ENCODE measurements at places on chromosomes 1 and 21.
A peak's percentile ranks its signal among the peaks of the same experiment; 100 is the strongest.

- DNase-seq: no peak
Measured at GRCh38 chr21:37829447-37829846, 86.8 kb downstream of the KCNJ6 start.

GRCh38 chr21:36141513-36141925, 6.6 kb downstream of the CBR3 start:
- peak; percentile 87 for DNase-seq

GRCh38 chr1:34974626-34975025, 10.5 kb downstream of the TMEM35B start:
- DNase-seq: no peak

DNA sequence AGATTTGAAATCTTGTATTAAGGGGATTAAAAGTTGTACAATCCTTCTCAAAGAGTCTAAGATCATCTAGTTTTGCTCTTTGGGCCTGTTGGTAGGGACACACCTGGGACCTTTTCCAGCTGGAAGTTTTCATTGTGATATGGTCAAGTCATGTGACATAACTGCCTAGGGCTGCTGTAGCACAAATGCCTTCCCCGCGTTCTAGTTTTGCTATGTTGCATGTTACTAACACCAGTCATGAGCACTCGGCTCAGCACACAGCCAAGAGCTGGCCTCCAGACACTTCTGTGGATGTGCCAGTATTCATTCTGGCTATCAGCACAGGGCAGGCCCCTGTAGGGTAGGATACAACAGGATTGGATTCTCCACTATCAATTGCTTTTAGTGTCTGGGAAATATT, 14.6 kb upstream of the FLG2 start:
- no peak for DNase-seq

- no peak for DNase-seq
Measured at GRCh38 chr1:112876315-112876714, 79.7 kb downstream of the SLC16A1 start.

GRCh38 chr1:69846267-69846666, 278.5 kb downstream of the LRRC7 start:
- DNase-seq: no peak

GRCh38 chr1:63969441-63969901, 195.7 kb downstream of the ROR1 start:
- no peak for DNase-seq

- no peak for DNase-seq
Measured at GRCh38 chr21:46515109-46515508, 56.4 kb downstream of the DIP2A start.

GRCh38 chr1:159040893-159041724, 31.4 kb downstream of the IFI16 start:
- DNase-seq: no peak

- DNase-seq: no peak
Measured at GRCh38 chr1:228540161-228540917, 53.2 kb downstream of the RNF187 start.

DNA sequence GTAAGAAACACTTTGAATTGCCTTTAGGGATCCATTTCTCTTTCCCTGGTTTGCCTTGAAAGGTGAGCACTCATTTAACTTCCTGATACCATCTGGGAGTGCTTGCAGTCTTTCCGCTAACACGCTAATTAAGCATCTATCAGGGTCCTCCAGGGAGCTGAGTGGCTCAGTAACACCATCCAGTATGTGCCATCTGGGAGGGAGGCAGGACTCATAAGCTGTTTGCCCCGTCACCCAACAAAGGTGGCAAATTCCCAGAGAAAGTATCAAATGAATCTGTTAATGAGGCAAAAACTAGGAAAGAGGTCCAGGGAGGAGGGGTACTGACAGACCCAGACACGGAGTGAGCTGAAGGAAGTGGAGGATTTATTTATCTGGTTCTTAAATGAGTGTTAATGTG, 430.9 kb downstream of the HLX start:
- DNase-seq: no peak

DNA sequence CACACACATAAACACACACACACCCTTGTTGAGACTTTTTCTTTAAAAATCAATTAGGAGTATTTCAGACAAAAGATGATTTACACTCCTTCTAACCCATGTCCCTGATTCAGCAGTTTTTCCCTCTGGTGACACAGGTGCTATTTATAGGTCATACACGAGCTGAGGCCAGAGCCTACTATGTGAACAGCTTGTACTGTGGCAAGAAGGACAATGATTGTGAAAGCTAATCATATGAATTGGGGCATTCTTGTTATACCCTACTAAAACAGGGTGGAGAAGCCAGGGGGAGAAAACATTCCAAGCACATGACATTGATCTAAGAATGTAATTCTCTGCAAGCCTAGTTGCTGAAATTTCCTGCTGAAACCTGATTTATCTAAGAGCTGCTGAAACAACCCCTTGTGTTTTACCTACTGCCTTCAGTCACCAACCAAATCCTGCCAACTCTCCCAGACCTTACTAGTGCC, 60.3 kb downstream of the XCL1 start:
- no peak for DNase-seq

DNA sequence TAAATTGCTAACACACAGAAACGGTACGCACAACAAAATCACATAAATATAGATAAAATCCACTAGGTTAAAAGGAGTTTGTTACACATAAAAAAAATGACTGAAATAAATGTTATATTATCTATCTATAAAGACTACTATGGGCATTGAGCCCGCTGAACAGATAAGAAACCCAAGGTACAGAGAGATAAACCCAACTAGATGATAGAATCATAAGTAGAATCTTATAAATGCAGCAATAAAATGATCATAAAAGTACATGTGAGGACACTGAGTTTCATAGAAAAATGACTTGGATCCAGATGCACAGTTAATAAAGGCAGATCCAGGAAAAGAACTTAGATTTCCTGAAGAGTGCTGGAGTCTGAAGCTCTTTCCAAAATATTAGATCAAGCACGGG, 128.7 kb downstream of the RGS7 start:
- DNase-seq: no peak

DNA sequence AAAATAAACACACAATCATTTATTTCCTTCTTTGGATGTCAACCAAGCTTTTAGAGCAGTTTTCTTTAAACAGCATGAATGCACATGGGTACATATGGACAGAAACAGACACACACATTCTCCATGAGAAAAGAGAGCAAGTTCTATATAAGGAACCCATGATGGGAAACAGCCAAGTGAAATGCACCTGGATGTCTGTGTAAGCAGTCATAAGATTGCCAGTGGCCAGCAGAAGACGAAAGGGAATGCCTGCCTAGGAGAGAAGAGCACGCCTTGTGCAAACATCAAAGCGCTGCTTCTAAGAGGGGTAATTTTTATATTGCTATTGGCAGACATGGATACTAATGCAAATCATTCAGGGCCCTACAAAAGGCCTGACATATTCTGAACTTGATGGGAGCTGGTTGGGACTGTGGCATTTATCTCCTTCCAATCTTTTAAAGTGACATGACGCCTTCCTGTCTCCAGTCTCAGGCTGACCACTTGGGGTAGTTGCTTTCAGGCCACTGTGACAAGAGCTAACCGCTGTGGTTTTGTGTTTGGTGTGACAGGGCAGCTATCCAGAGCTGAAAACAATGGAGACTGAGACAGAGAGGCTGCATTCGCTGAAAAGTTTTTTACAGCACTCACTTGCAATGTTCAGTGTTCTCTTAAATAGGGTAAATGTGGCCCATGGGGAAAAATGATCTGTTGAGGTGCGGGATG, 75.0 kb upstream of the DPT start:
- no peak for DNase-seq

DNA sequence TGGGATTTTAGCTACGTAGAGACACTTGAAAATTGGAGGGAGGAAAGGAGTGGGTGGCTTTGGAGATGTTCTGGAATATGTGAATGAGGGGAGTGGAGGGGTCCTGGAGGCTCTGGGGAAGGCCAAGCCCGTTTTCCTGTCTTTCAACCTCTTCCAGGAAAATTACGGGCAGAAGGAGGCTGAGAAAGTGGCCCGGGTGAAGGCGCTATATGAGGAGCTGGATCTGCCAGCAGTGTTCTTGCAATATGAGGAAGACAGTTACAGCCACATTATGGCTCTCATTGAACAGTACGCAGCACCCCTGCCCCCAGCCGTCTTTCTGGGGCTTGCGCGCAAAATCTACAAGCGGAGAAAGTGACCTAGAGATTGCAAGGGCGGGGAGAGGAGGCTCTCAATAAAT, 442 bp upstream of the RUSC1 start:
- peak; percentile 22 for DNase-seq

DNA sequence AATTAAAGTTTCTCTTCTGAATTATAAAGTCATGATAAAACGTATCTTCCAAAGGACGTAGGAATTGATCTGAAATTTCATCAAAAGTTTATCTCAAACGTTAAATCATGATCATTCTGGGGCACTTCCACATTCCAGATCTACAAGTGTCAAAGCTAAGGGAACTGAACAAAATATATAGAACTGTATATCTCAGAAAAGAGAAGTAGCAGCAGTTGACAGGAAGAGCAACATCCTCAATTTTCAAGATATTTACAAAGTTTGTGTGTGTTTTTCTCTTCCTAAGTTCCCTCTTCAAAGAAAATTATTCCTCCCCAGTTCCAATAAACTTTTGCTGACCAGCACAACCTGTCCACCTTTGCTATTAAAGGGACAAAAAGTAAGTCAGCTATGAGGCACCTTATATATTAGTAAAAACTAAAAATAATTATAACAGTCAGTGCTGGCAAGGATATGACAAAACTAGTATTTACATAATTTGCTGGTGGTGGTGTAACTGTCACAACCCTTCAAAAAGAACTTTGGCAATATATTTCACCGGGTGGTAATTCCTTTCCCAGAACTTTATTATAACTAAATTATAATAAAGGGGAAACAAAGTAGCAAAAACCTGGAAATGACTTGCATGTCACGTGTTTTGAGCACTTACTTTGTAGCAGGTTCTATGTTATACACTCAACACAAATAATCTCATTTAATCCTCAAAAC, 38.5 kb upstream of the EYA3 start:
- no peak for DNase-seq

GRCh38 chr1:225451840-225452515, 24.1 kb upstream of the LBR start:
- no peak for DNase-seq

GRCh38 chr1:202189918-202190715, 3.5 kb upstream of the LGR6 start:
- no peak for DNase-seq

DNA sequence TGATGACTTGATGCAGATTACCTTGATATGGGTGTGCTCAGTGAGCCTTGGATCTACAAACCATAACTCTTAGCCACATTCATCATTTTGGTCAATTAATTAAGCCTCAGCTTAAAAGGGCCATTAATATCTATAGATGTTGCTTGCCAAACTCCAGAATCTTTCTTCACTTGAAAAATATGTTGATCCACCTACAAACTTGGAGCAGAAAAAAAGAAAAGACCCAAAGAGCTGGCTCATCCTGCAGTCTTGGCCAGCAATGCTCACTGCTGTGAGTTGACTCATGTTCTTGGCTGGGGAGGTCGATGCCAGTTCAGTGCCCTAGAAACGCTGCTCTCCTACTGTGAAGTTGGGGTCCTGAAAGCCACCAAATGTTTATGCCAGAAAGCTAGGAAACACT, 75.4 kb downstream of the DPT start:
- no peak for DNase-seq

GRCh38 chr1:209876078-209876800, 48.5 kb downstream of the UTP25 start:
- no peak for DNase-seq

DNA sequence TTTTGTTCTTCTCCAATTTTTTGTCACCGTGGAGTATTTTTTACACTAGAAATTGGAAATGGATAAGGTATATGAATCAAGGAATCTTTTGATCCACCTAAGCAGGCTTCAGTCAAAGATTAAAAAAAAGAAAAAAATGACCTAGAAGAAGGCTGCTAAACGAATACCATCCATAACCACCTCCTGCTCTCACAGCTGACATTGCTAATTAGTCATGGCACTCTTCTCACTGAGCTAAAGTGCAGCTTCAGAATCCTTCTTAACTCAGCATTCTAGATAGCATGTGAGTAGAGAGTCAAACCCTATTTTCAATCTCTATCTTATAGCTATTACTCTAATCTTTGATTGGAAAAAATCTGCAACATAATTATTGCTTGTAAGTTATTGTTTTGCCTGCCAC, 40.2 kb upstream of the ST6GALNAC5 start:
- no peak for DNase-seq

GRCh38 chr1:233599542-233600073, 14.3 kb upstream of the KCNK1 start:
- no peak for DNase-seq

DNA sequence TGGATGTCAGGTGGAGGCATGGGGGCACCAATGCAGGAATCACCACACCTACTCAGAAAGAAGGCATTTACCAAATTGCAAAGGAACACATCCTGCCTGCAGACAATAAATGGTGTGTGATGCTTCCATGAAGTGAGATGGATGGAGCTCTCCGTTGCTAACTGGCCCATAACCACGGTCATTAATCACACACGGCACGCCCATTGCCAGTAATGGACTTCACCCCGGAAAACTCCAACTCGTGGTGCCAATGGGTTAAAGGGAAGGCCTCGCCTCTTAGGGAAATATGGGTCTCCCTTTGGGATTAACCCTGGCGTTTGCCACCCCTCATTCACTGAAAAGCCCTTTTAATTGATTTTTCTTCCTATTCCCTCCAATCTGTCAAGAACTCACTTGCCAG, 443.1 kb upstream of the DAB1 start:
- no peak for DNase-seq

GRCh38 chr1:204295671-204296070, 64.1 kb downstream of the PLEKHA6 start:
- no peak for DNase-seq

- DNase-seq: no peak
Measured at GRCh38 chr1:59625384-59625783, 189.4 kb upstream of the HOOK1 start.

DNA sequence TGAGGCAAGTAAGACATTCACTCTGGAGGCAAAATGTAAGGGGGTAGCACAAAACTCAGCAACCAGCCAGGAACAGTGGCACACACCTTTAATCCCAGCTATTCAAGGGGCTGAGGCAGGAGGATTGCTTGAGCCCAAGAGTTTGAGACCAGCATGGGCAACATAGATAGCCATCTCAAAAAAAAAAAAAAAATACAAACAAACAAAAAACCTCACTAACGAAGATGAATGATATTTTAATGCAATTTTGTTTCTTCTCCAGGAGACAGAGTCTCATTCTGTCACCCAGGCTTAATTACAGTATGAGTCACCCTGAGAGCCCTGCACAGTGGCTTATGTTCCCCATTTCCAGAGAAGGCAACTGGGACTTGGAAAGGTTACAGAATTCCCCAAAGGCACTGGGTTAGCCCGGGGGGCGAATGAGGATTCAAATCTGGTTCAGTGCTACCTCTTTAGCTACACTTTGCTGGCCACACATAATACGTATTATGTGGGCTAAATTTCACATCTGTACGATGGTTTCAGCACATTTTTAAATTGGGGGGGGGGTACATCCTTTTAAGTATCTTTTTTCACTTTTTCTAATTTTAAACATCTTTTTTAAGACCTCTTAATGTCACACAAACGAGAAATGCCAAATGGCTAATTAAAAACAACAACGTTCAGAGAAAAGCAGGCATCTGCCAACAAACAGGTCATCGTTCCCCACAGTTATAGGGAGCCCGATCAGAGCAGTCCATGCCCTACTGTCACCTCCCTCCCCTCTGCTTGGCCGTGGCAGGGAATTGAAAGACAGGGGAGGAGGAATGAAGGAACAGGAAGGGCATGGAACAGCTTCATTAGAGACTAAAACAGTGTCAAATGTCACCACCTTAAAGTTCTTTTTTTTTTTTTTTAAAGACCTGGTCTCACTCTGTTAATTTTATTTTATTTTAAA, 3.5 kb downstream of the CELA2A start:
- DNase-seq: no peak

GRCh38 chr1:203508463-203509073, 14.6 kb downstream of the OPTC start:
- no peak for DNase-seq

Measured in activated CD4-positive, alpha-beta memory T cell treated with anti-CD3 and anti-CD28 coated beads, Interleukin-2, amount 10 ng/mL, durations not matched to agents 7 days and 5 days (primary cell).